Pericardium fibroblast (primary cell): ENCODE measurements at places on chromosomes 11 and 22. TPM values are rescaled to one million over a fixed set of nuclear protein-coding genes. Genes with fewer than 3 reads are reported as not detected.

ATG13 gene
- total RNA-seq, result 60.8 and 75.5 TPM in 2 replicates

TPBGL gene
- under 0.01 and 0.51 TPM in 2 replicates for total RNA-seq

CNGA4 gene
- total RNA-seq, result not detected in 2 replicates

DBX1 gene
- total RNA-seq, result not detected in 2 replicates

SCT gene
- total RNA-seq, result not detected in 2 replicates

IL10RA gene
- total RNA-seq, result not detected in 2 replicates

TUBGCP6 gene
- 18.3 and 23.2 TPM in 2 replicates for total RNA-seq

TRPM5 gene
- total RNA-seq, result 0.12 TPM in 1 of 2 replicates, not detected in the other

RFPL3 gene
- total RNA-seq, result not detected in 2 replicates

SMC1B gene
- total RNA-seq, result not detected in 2 replicates

GAB4 gene
- not detected in 2 replicates for total RNA-seq

SCUBE1 gene
- total RNA-seq, result 0.09 and 0.23 TPM in 2 replicates

KRTAP5-11 gene
- not detected in 2 replicates for total RNA-seq

IGSF22 gene
- total RNA-seq, result not detected in 2 replicates

C11orf65 gene
- total RNA-seq, result 0.09 and 3.6 TPM in 2 replicates
